DMS53 (cell line): ENCODE measurements at places on chromosomes 11 and 22.

DNA sequence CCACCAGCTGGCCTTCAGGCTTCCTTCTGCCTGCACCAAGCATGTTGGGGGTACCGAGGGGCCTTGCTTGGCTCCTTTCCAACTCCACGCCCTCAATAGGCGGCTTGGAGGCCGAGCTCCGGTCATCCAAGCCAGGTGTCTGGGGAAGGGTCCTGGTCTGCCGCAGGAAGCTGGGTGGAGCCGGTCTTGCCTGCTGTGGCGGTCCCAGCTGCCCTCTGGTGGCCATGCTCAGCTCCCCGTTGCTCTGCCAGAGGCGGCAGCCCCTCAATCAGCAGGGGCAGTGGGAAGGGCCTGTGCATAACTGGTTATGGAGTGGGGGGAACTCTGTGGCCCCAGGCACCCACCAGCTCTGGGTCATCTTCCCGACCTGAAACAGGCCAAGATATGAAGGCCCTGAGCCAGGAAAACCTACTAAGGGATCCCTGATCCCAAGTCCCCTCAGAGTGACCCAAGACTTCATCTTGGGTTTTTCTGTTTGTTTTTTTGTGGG is 3.2 kb downstream of the ARVCF start:
- no peak for DNase-seq

GRCh38 chr22:49767355-49768062 is 60.2 kb downstream of the BRD1 start:
- DNase-seq: peak; percentile 74

- DNase-seq: no peak
Measured at GRCh38 chr22:28896611-28897010, 13.2 kb downstream of the ZNRF3 start.

- no peak for DNase-seq
Measured at GRCh38 chr11:2846056-2846455, 39.5 kb downstream of the CDKN1C start.

DNA sequence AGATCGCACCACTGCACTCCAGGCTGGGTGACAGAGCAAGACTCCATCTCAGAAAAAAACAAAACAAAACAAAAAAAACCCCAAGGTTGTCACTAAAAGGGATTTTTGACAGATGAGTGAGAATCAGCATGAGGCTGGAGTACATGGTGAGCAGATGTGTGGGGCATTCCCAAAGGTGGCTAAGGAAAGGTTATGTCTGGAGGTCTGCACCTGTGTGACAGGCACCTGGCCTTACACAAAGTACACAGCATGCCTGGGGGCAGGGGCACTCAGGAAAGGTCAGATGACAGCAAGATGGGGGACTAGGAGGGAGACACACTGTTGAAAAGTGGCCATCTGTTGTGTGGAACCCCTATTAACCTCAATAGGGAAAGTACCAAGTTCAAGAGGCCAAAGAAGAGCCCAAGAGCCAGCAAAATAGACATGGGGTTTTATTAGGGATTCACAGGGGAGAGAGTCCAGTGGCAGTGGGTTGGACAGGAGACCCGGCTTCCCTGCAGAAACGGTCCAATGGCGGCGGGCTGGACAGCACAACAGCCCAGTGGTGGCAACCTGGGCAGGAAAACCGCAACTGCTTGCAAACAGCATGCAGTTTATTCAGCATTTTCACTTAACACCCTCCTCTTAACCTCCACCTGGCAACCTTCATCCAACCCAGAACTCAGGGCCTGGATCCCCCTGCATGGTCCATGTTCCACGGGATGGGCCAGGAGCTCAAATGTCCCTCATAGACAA is 101.1 kb downstream of the MICAL2 start:
- DNase-seq: peak; percentile 27

DNA sequence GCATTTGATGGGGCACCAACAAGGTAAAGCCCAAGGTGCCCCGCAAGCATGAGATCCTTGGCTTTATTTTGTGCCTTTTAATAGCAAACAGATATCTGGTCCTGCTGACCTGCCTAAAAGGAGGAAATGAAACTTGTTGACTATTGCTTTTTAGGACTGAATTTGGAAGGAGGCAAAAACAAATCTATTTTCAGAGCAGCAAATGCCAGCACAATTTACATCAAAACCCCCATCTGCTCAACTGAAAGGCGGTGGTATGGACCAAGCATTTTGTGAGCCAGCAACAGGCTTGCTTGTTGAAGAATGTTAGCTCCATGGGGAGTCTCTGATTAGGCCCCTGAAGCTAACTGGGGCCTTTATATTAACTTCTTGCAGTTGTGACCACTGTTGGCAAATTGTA is 192.6 kb upstream of the E2F8 start:
- no peak for DNase-seq

DNA sequence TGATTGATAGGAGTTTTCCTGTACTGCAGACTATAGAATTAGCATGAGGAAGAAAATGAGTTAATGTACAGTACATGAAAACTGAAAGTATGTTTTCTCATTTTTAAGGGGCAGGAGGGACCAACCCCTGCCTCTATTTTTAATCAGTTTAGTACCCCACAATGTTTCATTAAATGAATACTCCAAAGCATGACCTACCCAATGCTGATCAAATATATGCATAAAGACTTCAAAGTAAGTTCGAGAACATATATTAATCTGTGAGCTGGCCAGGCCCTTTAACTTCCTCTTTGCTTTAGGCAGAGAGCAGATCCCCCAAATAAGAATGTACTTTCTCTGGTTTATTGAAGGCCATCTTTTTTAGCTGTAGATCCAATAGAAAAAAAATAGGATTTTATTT is 161.0 kb downstream of the FCHSD2 start:
- no peak for DNase-seq

DNA sequence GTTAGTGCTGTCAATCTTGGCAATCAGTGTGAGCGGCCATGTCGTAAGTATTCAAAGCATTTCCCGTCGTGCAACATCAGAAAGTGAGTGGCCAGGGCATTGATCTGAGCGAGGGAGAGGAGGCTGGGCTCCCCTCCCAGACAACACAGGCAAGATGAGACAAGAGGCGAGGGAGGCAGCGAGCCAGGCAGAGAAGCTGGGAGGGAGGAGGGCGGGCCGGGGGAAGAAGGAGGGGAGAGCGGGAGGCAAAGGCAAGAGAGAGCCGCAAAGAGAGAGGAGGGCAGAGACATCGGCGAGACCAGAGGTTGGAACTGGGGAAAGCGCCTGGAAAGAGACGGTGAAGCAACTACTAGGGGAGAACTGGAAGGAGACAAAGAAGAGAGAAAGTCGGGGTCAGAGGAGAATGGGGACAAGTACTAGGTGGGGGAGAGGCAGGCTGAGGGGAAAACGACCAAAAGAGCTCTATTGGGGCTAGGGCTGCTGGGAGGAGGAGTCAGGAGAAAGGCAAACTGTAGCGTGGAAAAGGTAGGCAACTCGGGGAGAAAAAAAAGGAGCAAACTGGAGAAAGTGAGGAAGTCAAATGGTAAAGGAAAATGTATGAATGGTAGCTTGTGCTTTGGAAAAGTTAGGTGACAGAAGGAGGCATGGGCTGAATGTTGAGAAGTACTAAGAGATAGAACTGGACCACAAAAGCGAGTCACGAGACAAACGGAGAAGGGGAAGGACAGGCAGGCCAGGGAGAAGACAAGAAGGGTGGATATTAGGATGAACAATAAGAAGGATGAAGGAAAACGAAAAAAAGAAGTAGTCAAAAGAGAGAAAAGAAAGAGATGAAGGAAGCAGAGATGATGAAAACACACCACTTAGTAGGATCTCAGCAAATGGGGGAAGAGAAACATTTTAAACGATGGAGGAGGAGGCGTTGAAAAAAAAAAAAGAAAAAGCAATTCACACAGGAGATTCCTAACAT is 130.5 kb upstream of the C11orf58 start:
- peak; percentile 43 for DNase-seq

DNA sequence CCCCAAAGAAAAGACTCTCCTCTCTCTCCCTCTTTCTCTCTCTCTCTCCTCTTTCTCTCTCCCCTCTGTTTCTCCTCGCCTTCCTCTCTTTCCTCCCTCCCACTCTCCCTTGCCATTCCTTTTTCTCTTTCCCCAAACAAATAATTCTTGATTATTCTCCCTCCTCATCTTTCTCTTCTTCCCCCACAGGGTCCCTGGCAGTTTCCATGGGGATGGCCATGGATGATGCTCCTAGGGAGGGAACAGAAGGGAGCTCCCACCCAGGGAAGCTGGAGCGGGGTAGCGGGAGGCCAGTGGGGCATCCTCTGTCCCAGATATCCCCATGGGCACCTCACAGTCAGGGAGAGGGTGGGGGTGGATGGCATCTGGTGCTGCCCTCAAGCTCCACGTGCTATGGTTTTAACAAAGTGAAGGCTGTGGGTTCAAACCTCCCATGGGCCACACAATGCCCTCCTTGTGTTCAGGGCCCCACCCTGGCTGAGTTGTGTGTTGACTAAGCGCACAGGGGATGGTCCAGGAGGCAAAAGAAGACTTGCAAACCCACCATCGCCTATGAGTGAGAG is 266.4 kb downstream of the BUD13 start:
- no peak for DNase-seq

GRCh38 chr11:115333949-115334348 is 170.3 kb downstream of the CADM1 start:
- DNase-seq: peak; percentile 65

DNA sequence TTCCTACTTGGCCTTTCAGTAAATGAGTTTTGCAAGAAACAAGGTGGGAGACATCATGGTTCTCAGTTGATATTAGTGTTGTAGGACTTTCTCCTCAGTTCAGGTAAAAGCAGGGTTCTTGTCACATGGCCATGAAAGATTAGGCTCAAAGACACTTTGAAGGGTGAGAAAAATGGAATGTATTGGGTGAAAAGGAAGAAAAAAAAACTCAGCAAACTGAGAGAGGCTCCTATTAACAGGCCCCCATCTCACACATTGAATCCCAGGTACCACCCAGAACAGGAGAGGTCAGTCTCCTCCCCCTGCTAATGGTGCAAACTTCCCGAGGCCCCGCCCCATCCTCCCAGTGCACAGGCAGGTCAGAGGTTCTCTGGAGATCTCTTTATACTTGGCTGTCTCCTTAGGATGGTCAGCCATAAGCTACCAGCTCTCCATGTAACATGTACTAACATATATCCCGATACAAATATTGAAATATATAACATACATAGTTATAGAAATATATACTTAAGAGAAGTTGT is 62.2 kb downstream of the MICAL2 start:
- DNase-seq: no peak

DNA sequence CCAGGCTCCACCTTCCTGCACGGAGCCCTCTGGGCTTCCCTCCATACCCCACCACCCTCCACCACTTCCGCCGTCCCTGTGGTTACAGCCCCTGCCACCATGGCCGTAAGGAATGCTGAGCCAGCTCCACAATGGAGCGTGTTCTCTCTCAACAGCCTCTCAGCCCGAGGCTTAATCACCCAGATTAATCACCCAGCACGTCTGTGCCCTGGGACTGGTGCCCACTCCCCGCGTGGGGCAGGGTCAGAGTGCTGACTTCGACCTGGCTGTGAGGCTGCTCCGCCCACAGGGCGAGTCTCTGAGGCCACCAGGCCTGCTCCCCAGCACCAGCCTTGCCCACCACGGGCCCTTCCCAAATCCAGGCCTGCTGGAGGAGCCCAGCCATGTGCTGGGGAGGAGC is 4.0 kb upstream of the TH start:
- no peak for DNase-seq

DNA sequence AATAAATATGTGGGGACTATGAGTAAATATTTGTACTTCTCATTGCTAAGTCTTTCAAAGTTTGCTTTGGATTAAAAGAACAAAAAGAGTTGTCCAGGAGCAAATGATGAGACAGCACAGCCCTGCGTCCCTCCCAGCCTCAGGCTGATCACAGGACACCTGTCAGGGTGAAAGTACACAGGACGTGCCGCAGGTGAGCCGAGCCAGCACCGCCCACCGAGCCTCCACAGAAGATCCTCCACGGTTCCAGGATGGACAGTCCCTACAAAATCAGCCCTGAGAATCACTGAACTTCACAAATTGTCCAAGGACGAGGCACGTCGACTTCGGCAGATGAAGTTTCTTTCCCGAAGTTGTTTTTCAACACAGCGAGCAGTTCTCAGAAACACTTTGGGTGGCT is 661.5 kb downstream of the BRD1 start:
- no peak for DNase-seq

GRCh38 chr11:20015101-20015500 is 145.2 kb downstream of the DBX1 start:
- no peak for DNase-seq

GRCh38 chr11:25992294-25992693 is 339.6 kb upstream of the ANO3 start:
- no peak for DNase-seq

- DNase-seq: no peak
Measured at GRCh38 chr22:40434745-40435144, 64.4 kb downstream of the SGSM3 start.

- DNase-seq: no peak
Measured at GRCh38 chr11:45092901-45093760, 53.3 kb upstream of the PRDM11 start.

GRCh38 chr11:86469491-86470388 is 95.1 kb downstream of the CCDC81 start:
- peak; percentile 26 for DNase-seq

- peak; percentile 49 for DNase-seq
Measured at GRCh38 chr11:116835042-116835772, 2.2 kb downstream of the APOA1 start.

- DNase-seq: no peak
Measured at GRCh38 chr22:44391015-44391414, 78.3 kb upstream of the SHISAL1 start.

- no peak for DNase-seq
Measured at GRCh38 chr22:26665813-26666231, 8.4 kb downstream of the MIAT start.

DNA sequence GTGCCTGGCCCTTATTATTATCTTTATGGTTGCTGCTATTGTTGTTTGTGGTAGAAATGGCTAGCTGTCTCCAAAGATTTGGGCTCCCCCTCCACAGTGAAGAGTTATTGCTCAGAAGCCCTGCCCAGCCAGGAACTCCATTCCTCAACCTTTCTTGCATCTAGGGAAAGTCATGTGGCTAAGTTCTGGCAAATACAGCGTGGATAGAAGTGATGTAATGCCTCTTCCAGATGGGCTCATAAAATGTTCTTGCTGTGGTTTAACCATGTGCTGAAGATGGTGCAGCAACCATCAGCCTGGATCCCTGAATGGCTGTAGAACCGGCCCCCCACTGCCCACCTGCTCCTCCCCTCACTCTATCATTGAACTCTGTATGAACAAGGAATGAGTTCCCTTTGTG is 203.5 kb upstream of the E2F8 start:
- no peak for DNase-seq

DNA sequence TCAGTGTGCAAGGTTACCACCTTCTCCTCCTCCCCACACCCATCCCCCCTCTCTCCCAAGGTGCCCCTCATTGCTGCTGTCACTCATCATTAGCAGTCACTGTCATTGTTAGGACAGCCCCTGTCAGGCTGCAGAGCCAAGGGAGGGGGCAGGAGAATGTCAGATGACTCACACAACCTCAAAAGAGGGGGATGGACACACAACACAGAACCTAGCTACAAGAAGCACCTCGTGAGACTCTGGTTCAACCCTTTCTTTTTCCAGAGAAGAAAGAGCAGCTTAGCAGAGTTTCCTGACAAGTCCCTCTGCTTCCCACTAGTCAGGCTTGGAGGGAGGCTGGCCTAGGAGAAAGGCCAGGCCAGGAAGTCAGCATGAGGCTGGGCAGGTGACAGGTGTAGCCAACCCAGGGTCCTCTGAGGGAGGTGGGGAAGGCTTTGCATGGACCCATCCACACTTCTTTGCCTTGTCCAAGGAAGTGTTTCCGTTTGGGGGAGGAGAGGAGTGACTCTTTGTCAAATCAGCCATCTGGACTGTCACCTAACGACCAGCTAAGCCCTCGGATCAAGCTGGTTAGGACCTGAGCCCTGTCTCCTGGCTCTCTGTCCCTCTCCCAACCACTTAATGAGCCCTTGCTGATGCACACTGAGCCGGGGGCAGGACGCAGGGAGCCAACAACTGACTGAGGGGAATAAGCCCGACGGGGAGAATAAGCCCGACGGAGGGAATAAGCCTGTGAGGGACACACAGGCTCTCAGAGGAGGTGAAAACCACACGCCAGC is 18.3 kb downstream of the ADORA2A start:
- DNase-seq: no peak
